ENCODE measurements at places on chromosomes 7 and 10. TPM values are rescaled to one million over a fixed set of nuclear protein-coding genes. Genes with fewer than 3 reads are reported as not detected.

The GJD4 gene
- not detected for total RNA-seq

DNA sequence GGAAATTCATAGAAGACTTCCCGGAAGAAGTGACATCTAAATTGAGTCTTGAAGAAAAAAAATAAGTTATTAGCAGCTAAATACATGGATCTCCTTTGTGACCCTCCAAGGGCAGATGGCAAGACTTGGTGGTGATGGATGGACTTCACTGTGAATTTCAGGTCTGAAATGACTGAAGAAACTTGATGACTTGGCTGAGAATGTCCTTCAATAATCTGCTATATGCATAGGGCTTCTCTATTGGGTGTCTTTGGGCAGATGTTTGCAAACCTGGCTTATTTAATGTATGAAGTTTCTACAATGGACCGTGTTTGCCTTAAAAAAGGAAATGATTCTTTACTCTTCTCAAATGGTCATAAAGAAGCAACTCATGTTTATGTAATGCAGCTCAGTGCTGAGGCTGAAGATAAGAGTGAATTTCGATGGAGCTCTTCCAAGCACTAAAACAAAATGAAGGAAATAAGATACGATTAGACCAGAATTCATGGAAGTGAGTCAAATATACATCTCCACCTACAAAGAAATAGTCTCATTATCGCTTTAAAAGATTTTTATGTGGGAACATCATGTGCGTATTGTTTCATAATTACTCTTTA lies 116.6 kb upstream of the WDR11 start:
- no peak for DNase-seq

DNA sequence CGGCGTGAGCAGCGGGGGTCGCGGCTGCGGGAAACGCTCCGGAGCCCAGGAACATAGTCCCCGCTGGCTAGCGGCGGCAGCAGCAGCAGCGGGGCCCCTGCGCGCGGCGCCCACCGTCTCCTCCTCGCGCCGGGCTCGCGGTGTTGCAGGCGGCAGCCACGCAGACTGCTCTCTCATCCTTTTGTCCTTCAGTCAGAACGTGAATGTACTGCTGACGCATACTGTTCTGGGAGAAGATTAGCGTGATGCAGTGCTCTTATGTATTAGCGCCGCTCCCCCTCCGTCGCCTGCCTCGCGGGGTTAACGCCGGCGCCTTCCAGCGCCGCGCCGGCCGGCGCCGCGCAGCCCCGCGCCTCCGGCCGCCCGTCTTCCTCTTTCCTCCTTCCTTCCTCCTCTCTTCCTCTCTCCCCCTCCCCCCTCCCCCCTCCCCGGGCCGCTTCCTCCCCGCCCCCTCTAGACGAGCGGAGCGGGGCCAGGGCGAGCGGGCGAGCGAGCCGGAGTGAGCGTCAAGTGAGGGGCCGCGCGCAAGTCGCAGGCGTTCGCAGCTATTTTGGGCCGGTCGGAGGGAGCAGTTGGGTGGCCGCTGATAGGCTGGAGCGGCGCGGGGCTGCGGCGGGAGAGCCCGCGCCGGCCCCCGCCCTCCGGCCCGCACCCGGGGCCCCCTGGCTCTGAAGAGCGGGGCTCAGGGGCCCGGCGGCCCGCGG lies 816 bp upstream of the LRRC4 start:
- DNase-seq = no peak

- DNase-seq = no peak
Observed at GRCh38 chr7:146057958-146058357, 58.6 kb upstream of the CNTNAP2 start.

The SPDYE9 gene
- not detected for total RNA-seq

GRCh38 chr10:126015413-126015812 lies 119.0 kb downstream of the FANK1 start:
- no peak for DNase-seq

The LMOD2 gene
- 374 TPM for total RNA-seq

The TBX20 gene
- 140 TPM for total RNA-seq

DNA sequence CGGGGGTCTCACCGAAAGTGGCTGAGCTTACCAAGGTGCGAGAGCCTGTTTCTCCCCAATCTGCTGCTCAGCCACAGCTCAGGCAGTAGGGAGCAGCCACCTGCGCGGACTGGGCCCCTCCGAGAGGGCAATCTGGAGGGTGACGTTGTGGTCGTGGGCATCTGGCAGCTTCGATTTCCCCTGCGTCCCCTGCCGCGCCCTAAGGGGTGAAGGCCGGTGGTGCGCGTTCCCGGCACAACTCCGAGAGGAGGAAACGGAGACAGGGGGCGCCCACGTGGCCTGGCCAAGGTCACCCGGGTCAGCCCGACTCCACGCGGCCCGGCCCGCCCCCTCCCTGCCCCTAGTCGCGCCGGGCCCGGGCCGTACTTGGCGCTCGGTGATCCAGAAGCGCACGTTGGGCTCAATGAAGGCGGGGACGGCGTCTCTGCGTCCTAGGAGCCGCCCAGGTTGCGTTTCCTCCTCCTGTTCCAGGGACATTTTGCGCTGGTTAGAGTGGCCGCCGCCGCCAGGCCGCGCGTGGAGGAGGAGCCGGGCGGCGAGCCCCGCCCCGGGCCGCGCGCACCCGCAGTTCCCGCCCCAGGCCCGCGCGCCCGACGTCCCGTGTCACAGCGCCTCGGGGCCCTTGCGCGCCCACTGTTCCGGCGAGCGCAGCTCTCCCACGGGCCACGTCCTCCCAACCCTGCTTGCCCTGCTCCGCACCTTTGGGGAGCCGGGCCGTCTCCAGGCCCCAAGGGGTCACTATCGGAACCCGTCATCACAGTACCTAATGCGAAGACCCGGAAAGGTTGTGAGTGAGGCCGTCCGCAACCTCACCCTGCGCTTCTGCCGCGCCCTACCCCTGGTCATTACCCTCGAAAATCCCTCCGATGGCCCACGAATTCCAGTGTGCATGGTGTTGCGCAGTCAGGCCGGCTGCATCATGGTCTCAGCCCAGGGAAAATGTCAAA lies at the start of gene SFXN4:
TSS of gene SFXN4 (minus strand) at position 544 of the 947 bp plus-strand sequence. CDS start at position 477, 67 bp downstream.
- peak; percentile 70 for DNase-seq

GRCh38 chr7:18495412-18496340 lies at the start of gene HDAC9:
HDAC9 (plus strand) TSS chr7:18495749; CDS start chr7:18496303, 554 bp downstream.
- DNase-seq = peak; percentile 64

- DNase-seq = no peak
Observed at GRCh38 chr10:7412237-7412927, 1.5 kb upstream of the SFMBT2 start.

DNA sequence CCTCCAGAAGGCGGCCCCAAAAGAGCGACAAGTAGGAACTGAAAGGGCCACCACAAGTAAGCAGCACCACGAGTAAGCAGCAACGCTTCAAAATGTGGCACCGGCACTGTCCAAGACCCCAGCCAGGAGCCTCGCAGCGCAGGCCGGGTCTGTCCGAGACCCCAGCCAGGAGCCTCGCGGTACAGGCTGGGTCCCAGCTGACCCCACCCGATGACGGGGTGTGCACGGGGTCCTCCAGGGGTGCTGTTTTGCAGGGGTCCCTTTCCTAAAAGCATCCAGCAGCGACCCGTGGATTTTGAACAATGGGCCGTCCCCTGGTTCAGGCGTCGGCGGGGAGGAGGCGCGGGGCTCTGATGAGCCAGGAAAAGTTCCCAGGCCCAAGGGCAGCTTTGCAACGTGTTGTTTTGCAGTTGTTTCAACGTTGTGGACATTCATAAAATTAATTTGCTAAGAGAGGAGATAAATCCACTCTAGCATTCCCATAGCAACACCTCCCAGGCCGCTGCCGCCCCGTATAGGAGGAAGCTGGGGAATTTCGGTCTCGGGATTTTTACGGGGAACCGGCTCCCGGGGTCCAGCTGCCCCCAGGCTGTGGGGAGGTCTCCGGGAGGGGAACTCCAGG lies 51.6 kb upstream of the PDGFA start:
- DNase-seq = no peak

DNA sequence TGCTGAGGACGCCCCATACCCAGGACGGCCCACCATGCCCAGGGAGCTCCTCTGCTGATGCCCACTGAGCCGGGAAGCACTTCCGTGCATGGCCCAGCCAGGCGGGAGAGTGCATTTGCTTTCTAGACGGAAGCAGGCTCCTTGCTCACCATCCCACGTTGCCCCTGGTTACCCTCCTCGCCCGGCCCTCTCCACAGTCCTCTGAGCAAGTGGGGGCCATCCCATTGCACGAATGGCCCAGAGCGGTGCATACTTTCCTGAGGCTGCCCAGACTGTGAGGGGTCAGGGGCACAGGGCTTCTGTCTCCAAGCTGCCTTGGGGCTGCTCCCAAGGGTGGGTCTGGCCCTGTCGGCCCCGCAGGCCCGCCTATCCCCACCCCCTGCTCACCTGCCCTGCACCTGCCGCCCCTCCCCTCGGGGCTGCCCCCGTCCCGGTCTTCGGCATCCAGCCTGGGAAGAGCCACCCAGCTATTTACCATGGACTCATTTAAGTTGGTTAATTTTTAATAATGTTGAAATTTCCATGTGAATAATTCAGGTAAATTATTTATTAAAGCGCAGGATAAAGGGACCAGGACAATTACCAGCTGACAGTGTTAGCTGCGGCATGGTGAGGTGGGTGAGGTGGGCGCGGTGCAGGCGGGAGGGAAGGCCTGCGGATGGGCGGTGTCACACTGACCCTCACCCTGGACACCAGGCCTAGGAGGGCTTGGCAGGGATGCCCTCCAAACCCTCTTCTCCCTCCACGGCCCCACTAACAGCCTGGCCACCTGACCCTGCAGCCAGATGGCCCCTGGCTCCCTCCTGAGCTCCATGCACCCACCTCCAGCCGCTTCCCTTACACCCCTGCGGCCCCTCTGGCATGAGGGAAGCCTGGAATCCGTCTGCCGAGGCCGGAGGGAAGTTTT lies 104.4 kb downstream of the MICALL2 start:
- DNase-seq = no peak

The SHOC2 gene
- total RNA-seq = 48.9 TPM

- no peak for DNase-seq
Observed at GRCh38 chr10:118918587-118918986, 110.9 kb upstream of the NANOS1 start.

DNA sequence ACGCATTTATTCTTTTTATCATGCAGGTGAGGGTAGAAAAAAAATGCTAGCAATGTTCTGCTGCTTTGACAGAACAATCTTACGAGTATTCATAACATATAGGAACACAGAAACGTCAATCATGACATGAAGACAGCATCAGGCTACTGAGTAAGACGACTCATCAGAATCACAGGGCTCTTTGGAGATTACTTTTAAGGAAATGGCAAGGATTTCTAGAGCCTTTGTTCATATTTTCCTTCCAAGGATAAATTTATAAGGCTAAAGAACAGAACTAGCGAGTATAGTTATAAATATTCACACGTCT lies 39.8 kb upstream of the DNAJC1 start:
- DNase-seq = no peak

DNA sequence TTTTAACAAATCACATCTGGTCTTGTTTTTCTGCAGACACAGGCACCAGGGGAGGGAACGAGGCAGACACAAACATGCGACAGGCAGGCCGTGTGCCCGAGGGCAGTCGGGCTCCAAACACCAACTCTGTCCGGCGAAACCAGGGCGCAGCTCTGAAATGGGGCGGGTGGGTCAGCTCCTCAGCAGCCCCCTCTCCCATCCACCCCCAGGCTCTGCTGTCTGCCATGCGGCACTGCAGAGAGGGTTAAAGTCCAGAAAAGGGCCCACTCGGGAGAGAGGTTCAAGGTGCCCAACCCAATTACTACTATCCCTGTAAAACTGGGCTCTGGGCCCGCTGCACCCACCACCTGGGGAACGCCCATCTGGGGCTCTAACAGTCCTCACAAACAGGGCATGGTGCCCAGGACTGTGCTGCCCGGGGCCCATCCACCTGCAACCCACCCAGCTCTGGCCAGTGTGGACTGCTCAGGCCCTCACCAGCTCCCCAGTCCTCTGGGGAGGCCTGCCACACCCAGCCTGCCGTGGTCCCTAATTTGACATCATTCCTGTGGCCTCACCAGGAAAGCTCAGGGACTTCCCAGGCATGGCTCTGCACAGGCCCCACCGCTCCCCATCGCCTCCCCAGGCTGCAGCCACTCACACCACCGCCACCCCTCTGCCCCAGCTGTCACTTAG lies 18.7 kb downstream of the YKT6 start:
- DNase-seq = no peak

The ACSM6 gene
- total RNA-seq = not detected

DNA sequence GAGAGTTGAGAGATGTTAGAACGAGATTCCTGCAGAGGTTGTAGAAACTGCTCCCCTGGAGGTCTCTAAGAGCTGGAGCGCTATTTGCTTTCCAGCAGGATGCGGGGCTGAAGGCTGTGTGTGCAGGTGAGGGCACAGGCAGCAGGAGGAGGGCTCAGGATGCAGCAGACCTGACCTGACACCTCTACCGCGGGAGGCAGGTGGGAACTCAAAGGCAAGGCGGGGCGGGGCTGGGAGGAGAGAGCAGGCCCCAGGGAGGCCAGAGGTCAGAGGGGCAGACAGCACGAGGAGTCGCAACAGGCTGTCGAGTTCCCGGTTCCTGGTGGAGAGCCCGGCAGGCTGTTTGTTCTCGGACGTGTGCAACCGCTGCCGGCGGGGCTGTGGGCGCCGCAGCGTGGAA lies 7.9 kb upstream of the CRTAC1 start:
- DNase-seq = no peak

GRCh38 chr10:132735923-132736391 lies 50.0 kb downstream of the NKX6-2 start:
- DNase-seq = no peak

DNA sequence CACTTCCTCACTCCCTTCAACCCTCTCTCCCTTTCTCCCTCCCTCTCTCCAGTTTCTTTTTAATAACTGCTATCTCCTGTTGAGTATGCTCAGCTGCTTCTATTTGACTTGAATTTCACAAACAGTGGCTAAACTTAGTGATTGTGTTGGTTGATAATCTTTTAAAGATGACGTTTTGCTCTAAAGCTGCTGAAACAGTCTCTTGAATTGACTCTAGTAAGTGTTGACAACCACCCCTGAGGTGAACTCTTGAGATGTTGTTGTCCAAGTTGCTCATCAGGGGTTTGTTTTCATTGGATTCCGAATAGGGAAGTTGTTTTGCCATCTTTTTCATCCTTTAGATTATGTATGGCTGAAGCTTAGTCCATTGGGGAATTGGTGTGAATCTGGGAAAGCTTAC lies 176.2 kb downstream of the TWIST1 start:
- DNase-seq = no peak

The AKAP9 gene
- total RNA-seq = 28.5 TPM

DNA sequence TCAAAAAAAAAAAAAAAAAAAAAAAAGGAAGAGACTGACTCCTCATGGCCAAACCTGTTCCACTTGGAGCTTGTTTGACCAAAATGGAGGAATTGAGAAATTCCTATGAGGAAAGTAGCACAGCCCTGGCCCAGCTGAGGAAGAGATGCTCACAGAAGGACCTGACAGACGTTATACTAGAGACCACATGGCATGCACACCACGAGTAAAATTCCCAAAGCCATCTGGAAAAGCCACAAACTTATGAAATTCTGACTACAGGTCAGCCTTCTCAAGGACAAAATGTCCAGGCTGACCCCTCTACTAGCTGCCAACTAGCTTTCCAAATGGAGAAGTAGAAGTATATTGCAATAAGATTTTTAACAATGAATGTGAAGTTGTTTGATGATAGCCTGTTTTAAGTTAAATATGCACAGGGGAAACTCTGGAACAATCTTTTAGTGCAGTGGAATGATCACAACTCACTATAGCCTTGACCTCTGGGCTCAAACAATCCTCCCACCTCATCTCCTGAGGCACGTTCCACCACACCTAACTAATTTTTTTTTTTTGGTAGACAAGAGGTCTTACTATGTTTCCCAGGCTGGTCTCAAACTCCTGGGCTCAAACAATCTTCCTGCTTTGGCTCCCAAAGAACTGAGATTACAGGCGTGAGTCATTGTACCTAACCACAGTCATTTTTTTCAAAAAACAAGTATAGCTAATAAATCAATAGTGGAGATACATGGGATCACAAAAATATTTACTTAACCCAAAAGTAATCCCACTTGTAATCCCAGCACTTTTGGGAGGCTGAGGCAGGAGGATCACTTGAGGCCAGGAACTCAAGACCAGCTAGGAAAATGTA lies 75.7 kb downstream of the AKR1D1 start:
- no peak for DNase-seq
